NCI-H2029 treated with DMSO at 0.1 percent for 48 hours (cell line): ENCODE measurements at places on chromosomes 12 and 14.

DNA sequence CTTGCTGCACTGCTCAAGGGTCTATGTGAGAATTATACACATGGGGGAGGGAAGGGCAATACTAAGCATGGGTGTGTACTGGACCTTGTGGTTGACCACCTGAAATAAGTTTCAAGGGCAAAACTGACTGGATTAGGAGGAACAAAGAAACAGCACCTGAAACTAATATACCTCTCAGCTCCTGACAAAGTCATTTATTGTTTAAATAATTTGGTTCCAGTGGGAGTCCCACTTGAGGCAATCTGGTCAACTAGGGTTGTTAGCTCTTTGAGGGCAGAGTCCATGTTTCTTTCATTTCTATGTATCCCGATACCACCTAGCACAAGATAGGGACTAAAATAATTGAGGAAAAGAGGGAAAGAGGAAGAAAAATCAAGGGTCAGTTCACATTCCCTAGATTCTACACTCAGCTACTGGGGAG lies 45.5 kb downstream of the STXBP6 start:
- DNase-seq = no peak

GRCh38 chr12:89976866-89977265 lies 268.2 kb upstream of the ATP2B1 start:
- no peak for DNase-seq

GRCh38 chr12:89494411-89495231 lies 30.0 kb downstream of the GALNT4 start:
- no peak for DNase-seq

GRCh38 chr12:119204671-119205285 lies 26.0 kb downstream of the HSPB8 start:
- DNase-seq = no peak

DNA sequence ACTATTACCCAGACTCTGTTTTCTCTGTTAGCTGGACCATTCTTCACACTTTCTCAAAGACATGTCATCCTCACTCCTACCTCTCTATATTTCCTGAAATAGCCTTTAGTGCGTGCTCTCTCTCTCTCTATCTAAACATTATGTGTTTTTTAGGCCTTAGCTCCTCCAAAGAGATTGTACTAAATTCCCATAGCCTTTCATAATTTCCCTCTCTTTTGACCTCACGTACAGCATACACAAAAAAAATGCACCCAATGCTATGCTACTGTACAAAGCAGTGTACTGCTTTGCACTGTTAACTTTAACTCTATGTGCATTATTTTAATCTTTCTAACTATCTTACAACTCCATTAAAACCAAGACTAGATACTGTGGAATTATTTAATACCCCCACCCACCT lies 288.4 kb downstream of the DAD1 start:
- no peak for DNase-seq

GRCh38 chr12:76113800-76114757 lies 29.6 kb upstream of the NAP1L1 start:
- DNase-seq = no peak

DNA sequence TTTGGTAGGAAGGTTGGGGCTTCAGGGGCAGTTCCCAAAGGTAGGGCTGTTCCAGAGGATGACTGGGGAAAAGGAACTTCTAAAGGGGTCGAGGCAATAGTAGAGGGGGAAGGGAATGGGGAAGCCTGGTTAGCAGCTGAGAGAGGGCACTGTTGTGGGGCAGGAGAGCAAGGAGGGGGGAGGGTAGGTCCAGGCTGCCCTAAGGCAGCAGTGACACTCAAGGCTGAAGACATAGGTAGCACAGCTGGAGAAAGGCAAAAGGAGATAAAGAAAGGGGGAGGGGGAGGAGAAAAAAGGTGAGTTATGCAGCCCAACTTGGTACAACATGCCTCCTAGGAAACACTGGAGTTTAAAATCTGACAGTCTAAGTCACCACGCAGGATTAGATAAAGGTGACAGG lies 3.9 kb downstream of the NACA start:
- no peak for DNase-seq

DNA sequence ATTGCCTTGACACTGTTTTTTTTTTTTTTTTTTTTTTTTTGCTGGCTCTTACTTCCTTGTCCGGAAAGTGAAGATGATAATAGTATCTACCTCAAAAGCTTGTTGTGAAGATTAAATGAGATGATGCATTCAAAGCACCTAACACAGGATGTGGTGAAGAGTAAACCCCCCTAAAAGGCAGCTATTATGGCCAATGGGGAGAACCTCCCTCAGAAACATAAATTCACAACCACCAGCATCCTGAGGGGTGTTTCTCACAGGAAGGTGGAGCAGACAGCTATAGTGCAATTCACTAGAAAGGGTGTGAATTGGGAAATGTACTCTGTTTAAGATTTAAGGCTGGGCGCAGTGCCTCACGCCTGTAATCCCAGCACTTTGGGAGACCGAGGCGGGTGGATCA lies 85.4 kb upstream of the CRY1 start:
- DNase-seq = no peak

GRCh38 chr14:60245380-60246177 lies 3.4 kb upstream of the PPM1A start:
- DNase-seq = no peak

GRCh38 chr12:9869307-9870161 lies at the start of gene CLEC2B:
TSS of gene CLEC2B (minus strand) at chr12:9869354.
- DNase-seq = no peak

- no peak for DNase-seq
Observed at GRCh38 chr12:122449317-122449716, 26.8 kb upstream of the CLIP1 start.

- DNase-seq = no peak
Observed at GRCh38 chr14:53153702-53154112, 584 bp upstream of the DDHD1 start.

GRCh38 chr14:101481557-101481956 lies 79.7 kb upstream of the DIO3 start:
- no peak for DNase-seq

- DNase-seq = no peak
Observed at GRCh38 chr14:80323038-80323665, 111.8 kb upstream of the DIO2 start.

- DNase-seq = no peak
Observed at GRCh38 chr14:85613496-85613895, 83.6 kb downstream of the FLRT2 start.

DNA sequence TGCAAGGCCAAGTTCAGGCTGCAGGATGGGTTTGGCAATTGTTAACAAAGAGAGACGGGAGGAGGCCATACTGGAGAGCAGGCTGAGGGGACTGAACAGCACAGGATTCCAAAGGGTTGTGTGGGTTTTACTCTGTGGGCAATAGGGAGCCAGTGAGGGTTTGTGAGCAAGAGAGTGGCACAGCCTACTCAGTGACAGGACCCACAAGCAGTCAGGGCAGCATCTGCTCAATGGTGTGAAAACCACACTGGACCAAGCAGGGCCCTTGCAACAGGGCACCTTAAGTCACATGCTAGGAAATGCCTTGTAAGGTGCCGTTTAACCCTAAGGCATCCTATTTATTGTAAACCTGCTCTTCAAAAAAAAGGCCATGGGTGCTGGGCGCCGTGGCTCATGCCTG lies 22.0 kb downstream of the SYNE3 start:
- no peak for DNase-seq

DNA sequence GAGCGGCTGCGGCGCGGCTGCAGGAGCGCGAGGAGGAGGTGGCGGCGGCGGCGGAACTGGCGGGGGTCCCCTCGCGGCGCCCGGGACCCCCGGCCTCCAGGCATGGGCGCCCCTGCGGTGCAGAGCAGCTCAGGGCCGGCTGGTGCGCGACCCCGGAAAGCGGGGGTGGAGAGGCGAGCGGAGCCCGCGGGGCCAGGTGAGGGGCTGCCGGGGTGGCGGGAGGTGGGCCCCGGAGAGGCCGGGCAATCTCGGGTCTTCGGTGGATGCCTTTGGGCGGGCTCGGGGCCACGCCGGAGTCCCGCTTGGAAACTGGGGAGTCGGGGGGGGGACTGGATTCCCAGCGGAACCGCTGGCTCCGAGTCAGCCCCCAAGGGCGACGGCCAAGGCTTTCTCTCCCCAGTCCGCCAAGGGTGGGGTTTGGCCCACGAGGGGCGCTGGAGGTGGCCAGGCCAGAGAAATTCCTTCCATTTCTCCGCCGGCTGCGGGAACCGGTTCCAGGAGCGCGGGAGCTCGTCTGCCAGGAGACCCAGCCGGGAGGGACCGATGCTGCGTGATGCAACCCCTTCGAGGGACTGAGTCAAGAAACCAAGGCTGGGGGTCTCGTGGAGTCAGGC lies 13.9 kb upstream of the NR4A1 start:
- no peak for DNase-seq

GRCh38 chr12:81137801-81138200 lies 59.9 kb downstream of the ACSS3 start:
- no peak for DNase-seq

DNA sequence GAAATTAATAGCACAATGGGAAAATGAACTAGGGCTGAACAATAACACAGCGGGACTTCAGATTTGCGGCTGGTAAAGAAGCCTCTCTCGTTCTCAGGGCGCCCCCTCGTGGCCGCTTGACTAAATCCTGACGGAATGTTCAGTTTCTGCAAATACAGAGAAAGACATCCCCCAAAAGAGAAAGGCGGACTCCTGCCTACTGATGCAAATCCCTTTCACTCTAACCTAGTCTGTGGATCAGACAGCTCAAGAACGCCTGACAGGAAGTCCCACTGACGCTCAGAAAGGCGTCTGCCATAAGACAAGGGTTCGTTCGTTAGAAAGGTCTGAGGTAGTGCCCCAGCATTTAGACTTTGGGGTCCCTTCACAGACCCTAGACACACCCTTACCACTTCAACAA lies 2.5 kb downstream of the NUAK1 start:
- DNase-seq = peak; percentile 89

DNA sequence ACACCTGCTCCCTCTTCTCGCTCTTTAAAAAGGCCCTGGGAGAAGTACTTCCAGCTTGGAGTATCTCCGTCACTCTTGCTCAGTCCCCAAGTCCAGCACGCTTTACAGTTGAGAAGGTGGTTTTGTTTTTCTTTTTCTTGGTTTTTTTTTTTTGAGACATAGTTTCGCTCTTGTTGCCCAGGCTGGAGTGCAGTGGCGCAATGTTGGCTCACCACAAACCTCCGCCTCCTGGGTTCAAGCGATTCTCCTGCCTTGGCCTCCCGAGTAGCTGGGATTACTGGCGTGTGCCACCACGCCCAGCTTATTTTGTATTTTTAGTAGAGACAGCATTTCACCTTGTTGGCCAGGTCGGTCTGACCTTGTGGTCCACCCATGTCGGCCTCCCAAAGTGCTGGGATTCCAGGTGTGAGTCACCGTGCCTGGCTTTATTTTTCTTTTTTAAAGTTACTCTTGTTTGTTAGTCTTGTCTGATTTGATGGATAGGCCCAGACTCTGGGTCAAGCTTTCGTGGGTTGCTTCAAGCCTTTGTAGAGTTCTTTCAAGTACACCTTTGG lies 1.9 kb downstream of the TDRD9 start:
- DNase-seq = no peak

- peak; percentile 52 for DNase-seq
Observed at GRCh38 chr12:59403259-59403932, 192.4 kb upstream of the SLC16A7 start.

DNA sequence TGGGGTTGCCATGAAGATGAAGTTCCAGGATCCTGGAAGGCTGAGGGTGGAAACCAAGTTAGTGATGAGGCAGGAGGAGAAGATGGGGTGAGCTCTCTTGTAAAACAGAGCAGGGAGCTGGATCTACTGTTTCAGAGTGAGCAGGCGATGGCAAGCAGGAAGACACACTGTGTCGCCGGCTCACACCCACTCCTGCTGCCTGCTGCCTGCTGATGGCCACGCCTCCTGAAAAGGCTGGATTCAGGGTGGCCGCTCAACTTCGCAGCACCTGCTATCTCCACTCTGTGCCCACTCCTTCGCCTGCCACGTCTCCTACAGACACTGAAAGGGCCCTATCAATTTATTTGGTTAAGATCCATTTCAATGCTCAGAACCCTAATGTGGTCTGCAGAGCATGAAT lies 96.1 kb downstream of the RBM19 start:
- no peak for DNase-seq

- no peak for DNase-seq
Observed at GRCh38 chr14:67525389-67525788, 7.7 kb upstream of the PLEKHH1 start.

GRCh38 chr12:114371733-114372132 lies 34.2 kb downstream of the TBX5 start:
- DNase-seq = no peak

DNA sequence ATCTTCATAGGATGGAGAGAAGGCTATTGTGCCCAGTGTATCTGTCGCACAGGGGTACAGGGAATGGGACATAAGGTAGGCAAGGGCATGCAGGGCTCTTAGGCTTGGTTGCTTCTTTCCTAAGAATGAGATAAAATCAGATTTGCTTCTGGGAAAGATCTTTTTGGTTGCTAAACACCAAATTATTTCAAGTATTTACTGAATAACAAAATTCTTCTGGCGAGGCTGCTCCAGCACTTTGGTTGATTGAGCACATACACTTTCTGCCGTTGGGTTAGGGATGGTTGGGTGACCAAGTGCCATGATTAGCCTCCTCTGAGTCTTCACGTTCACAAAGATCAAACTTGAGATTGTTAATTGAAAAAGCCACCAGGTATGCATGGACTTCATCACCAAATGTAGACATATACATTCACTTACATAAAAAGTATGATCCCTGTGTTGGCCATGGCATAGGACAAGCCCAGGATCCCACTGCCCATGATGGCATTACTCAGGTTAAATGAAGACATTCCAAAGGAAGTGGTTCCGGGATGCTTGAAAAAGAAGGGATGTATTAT lies 38.2 kb downstream of the SLC38A4 start:
- DNase-seq = no peak

- no peak for DNase-seq
Observed at GRCh38 chr12:45959728-45960127, 30.6 kb downstream of the SCAF11 start.

DNA sequence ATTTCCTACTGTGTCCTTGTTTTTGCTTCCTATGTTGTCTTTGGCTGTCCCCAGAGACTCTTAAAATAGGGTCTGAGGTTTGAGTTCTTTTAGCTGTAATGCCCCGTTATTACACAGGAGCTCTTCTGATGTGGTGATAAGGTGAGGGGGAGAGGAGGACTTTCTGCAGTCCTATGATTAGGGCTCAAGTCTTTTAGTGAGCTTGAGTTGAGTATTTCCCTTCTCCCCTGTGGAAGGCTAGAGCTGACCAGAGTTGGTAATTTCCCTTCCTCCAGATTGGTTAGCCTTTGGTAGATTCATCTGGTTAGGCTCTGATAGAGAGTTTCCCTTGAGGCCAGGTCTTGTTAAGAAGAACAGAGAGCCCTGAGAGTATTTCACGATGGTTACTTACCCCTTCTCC lies 4.3 kb upstream of the HIF1A start:
- no peak for DNase-seq

GRCh38 chr14:90976101-90976500 lies 84.3 kb downstream of the RPS6KA5 start:
- DNase-seq = no peak

DNA sequence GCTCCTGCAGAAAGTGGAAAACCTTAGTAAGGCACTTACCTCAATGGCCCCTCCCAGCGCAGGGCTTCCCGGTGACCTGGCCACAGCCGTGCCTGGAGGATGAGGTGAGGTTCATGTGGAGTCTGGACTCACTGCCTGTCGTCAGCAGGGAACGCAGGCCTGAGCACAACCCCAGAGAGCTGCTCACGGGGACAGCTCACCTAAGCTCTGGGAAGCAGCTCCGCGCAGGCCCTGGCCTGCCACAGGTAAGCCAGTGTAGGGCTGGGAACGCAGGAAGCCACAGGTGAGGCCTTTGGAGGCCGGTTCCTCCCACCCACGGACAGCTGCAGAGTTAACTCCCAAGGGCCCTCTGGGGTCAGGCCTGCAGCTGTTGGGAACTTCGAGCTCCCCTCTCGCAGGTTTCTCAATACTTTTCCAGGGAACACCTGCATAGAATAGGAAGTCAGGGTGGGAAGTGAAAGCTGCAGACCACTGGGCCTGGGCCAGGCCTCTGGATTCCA lies 32.7 kb downstream of the ANAPC7 start:
- DNase-seq = no peak

GRCh38 chr14:86604561-86604960 lies 1074.6 kb downstream of the FLRT2 start:
- no peak for DNase-seq
